Caudate nucleus (tissue), 63 donors: ENCODE measurements at places on chromosomes 3 and 15.
A peak's percentile ranks its signal among the peaks of the same experiment; 100 is the strongest.

GRCh38 chr3:147483578-147483977 is 74.4 kb downstream of the ZIC1 start:
- no peak for DNase-seq

GRCh38 chr3:131361464-131362421 is 19.8 kb upstream of the NUDT16 start:
- DNase-seq, result no peak

DNA sequence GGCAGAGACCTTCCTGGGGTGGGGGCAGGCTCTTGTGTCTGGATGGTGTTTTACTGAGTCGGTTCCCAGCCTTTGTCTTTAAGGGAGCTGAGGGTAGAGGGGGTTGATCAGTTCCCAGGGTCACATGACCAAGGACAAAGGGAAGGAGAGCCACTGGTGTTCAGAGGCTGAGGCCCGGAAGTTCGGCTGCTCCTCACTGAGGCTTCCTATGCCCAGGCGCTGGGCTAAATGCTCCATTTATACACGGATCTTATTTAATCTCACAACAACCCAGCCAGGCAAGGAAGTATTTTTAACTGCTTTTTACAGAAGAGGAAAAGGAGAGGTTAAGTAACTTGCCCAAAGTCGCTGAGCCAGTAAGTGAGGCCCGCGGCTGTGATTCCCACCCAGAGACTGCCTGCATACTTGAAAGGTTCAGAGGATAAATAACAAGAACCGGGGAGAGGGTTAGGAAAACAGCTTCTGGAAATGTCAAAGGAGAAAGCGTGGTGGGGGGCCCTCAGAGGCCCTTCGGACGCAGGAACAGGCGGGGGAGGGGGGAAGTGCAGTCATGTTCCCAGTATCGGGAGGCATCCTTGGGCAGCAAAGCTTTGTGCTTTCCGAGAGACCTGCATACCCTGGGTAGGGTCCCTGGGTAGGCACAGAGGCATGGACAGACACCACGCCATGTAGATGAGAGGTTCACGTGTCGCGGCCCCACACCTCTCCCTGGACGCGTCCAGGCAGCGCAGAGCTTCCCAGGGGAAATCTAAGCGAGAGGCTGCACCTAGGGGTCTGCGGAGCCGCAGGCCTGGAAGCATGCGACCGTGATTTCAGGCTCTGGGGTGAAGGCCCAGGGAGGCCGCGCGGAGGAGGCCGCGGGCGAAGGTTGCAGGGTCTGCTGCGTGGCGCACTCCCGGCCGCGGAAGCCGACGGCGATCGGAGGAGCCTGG is 21.3 kb downstream of the EPHB3 start:
- DNase-seq, result peak; percentile 53

GRCh38 chr15:65298731-65299130 is 2.9 kb downstream of the RNU5A-1 start:
- no peak for DNase-seq

DNA sequence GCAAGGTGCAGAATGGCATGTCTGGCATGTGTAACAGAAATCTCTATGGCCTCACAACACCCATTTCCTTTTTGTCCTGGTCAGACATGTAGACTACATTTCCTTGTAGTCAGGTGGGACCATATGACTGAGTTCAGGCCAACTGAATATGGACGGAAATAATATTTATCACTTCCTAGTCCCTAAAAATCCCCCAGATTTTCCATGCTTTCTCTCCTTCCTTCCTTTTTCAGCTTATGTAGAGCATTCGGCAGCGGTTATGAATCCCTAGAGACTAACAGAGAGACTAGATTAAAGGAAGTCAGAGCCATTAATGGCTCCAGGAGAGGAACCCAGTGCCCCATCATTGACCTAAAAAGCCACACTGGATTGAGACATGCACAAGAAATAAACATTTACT is 35.8 kb downstream of the SLC9A9 start:
- DNase-seq, result no peak

- no peak for DNase-seq
Observed at GRCh38 chr15:88752951-88753350, 50.3 kb upstream of the ACAN start.

DNA sequence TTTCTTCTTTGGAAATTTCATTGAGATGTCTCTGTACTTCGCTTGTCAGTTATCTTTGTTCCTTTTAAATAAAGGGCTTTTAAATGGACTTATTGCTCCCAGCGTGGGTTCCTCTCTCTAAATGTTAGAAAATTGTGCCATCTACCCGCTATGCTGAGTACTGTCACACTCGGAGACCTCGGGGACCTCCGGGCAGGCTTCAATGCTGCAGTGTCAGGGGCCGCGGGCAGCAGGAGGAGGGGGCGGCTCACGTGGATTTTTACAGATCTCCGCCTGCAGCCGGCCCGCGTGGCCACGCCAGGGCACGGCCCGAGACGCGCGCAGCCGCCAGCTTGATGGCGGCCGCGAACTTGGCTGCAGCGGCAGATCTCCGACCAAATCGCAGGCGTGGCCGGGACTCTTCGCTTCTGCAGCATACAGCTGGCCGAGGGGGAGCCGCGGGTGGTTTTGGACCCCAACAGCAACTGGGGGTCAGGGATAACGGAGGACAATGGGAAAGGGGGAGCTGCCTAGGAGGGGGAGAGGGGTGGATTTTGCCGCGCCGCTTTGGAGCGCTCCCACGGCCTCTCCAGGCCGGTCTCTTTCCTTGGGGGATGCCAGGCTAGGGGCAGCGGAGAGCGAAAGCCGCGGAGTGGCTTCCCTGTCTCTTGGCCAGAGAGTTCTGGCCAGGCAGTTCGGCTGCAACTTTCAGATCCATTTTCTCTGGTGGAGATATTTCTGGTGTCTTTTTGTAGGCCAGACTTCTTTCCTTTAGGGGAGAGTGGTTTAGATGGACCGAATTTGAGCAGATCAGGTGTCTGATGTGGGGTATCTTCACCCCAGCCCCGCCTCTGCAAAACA is 15.3 kb downstream of the NR2F2 start:
- peak; percentile 41 for DNase-seq

DNA sequence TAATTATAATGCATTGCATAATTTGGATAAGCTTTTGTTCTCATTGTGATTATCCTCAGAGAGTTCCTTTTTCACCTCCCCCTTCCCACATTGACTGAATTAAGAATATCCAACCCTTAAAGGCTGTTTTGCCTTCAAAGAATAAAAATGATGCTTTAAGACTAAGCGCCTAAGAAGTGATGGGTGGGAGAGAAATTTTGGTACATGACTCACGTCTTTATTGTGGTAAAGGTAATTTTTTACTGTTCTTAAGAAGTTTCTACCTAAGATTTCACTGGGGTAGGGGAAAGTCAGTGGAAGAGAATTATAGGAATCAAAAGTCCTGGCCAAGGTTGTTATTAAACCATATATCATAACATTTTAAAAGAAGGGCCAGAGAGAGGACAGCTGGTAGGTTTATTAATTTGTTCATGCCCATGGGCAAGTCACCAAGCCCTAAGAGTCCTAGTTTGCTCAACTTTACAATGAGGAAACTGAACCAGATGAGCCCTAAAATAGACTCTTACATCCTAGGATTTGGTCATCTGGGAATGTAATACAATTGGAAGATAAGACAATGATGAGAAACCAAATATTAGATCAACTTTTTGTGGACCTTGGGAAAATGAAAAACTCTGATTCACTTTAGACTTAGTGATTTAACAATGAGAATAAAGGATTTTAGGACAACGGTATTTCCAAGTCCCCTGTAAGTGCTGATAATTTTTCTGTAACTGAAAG is 101.1 kb upstream of the RASGRP1 start:
- DNase-seq, result peak; percentile 64

- no peak for DNase-seq
Observed at GRCh38 chr3:100209948-100210771, 50.6 kb upstream of the TBC1D23 start.

- DNase-seq, result no peak
Observed at GRCh38 chr15:101540480-101541239, 51.2 kb upstream of the PCSK6 start.

DNA sequence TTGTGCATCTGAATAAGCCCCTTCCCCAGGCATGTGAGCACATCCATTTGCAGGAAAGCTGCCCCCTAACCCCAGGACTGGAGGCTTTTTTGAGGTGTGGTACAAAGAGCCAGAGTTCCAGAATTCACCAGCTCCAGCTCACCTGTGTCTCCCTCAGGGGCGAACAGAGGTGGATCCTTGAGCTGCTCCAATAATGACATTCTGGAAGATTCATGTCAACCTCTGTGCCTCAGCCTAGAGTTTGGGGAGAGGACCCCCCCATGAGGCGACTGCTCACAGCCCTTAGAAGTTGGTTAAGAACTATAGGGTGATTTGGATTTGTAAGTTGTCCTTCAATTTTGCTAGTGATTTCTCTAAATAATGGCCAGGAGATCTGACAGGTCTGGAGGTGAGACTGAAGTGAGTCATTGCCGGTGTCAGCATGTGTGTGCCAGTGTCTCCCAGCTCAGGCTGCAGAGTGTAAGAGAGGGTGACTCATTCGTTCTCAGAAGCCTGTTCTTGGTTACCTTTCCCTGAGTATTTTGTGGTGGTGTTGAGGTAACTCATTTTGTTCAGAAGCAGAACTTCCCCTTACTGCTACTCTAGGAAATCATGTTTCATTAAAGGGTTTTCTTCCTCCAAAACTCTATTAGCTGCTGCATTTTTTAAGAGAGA is 136.9 kb upstream of the TOPAZ1 start:
- DNase-seq, result no peak

DNA sequence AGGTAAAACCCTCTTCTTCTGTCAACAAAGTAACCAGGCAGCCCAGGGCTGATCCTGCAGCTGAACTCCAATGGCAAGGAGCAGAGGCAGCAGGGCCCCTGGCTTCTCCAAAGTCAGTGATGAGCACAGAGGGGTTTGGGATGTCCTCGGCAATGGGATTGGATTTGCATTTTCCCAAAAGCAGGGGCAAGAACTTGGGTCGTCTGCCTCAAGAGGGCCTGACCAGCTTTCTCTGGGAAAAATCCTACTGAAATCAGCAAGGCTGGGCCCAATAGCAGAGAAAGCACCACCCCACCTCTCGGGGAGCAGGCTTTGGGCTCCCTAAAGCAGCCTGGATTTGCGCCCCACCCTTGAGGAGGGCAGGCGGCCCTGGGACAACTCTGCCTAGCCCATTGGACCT is 210.0 kb upstream of the IGF1R start:
- no peak for DNase-seq

- no peak for DNase-seq
Observed at GRCh38 chr3:108713816-108714215, 43.4 kb downstream of the RETNLB start.

GRCh38 chr3:195907934-195908693 is at the start of gene TNK2:
Gene TNK2 (minus strand): TSS chr3:195908551. CDS start chr3:195888588, 19,963 bp downstream.
- DNase-seq, result peak; percentile 70

- DNase-seq, result no peak
Observed at GRCh38 chr15:76953913-76954312, 22.4 kb downstream of the RCN2 start.

GRCh38 chr3:143147707-143148106 is 28.1 kb downstream of the CHST2 start:
- DNase-seq, result no peak

- no peak for DNase-seq
Observed at GRCh38 chr3:134333522-134334181, 40.6 kb downstream of the AMOTL2 start.

DNA sequence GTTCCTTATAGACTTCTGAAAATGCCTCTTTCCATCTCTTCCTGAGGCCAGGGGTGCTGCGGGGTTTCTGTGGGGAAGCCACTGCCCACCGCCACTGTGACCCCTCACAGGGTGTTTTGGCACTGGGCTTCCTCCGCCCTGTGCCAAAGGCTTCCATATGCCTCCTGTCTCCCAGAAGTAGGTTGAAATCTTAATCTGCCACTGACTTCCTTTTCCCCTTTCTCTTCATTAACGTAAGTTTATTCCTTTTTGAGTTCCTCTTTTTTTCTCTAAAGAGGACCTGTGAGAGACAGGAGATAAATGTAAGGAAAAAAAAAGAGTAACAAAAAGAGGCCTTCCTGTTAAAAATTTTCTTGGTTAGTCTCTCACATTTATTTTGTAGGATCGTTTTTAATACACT is 220.5 kb downstream of the CTNNB1 start:
- no peak for DNase-seq

- DNase-seq, result no peak
Observed at GRCh38 chr15:70752193-70752635, 11.1 kb downstream of the UACA start.

DNA sequence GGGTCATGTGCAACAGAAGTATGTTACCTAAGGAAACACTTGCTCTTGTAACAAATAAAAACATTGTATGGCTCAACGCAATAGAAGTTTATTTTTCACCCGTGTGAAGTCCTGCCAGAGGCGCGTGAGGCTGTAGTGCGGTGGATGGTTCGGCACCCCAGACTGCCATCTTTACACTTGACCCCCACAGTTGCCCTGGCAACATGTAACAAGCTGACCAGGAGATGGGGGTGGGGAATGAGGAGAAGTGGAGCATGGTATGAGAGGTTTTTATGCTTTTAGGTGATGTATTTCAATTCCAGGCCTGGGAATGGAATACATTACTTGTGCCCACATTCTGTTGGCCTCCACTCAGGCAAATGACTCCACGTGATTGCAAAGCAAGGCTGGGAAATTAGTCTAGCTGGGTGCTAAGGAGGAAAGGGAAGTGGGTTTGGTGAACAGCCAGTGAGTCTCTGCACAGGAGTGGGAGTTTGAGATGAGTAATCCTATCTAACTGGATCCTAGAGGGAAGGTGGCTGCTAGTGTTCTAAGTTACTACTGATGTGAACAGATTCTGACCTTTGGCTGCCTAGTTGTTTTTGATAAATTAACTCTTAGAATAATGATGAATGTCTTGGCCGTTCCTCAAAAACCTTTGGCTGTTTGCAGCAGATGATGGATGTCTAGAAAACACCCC is 33.8 kb upstream of the GREM1 start:
- DNase-seq, result no peak

- DNase-seq, result no peak
Observed at GRCh38 chr3:149638228-149639092, 19.4 kb downstream of the WWTR1 start.

- no peak for DNase-seq
Observed at GRCh38 chr3:105907777-105908176, 39.0 kb upstream of the CBLB start.

DNA sequence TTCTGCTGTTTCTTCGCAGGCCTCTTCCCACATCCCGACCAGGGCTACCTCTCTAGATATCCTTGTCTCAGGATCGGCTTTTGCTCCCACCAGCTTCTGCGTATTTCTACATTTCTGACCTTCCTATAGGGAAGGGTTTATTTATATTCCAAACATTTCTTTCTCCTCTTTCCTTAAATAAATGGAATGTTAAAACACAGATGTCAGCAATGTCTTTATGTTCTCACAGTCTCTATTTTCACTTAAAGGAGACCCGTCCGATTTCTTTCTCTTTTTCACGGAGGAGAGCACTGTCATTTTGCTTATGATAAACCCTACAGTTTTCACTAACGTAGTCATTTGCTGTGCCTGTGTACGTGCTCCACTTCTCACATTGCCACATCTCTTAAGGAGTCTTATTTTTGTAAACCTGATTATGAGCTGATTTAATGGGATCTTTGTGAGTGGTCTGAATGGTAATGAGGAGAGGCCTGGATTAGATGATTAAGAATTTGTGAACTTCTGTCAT is 630 bp downstream of the KIF15 start:
- no peak for DNase-seq
